ENCODE measurements at places on chromosomes 2 and 18.

GRCh38 chr2:15364561-15364960 lies 196.6 kb downstream of the NBAS start:
- DNase-seq: no peak

- no peak for DNase-seq
These were observed 217.1 kb upstream of the EPAS1 start for GRCh38 chr2:46079985-46080560.

GRCh38 chr18:22606563-22607283 lies 189.0 kb upstream of the CTAGE1 start:
- no peak for DNase-seq

- DNase-seq: peak; percentile 39
These were observed 89.2 kb downstream of the ZNF516 start for GRCh38 chr18:76405681-76406356.

DNA sequence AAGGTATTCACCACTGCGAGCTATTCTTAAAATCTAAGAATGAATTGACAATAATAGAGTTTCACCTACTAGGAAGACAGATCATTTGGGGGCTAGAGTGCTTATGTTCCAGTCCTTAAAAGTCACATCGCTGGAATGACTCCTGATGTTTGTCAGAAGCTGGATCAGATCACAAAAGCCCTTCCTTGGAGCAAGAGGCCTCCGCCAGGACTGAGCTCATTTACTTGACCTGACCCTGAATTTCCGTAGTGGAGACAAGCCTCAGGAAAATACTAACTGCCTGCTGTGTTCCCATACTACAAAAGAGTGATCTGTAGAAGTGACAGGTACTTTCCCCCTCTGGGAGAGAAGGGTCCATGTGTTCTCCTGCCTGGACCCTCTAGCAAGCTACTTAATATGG lies 483.9 kb downstream of the DPP10 start:
- no peak for DNase-seq

GRCh38 chr2:135245071-135245470 lies 193.0 kb downstream of the RAB3GAP1 start:
- no peak for DNase-seq

DNA sequence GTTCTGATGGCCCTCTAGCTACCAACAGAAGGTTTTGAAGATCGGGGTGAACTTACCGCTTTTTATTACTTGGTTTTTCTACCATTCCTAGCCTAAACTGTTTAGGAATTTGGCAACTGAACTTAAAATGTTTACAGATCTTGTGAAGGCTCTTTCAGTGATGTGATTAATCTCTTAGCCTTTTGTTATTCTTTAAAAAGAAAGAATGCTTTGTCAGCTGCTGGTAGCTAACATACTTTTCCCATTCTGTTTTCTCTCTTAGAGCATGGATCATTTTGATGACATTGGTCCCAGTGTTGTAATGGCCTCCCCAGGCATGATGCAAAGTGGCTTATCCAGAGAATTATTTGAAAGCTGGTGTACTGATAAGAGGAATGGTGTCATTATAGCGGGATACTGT lies 18.1 kb downstream of the CPSF3 start:
- no peak for DNase-seq

DNA sequence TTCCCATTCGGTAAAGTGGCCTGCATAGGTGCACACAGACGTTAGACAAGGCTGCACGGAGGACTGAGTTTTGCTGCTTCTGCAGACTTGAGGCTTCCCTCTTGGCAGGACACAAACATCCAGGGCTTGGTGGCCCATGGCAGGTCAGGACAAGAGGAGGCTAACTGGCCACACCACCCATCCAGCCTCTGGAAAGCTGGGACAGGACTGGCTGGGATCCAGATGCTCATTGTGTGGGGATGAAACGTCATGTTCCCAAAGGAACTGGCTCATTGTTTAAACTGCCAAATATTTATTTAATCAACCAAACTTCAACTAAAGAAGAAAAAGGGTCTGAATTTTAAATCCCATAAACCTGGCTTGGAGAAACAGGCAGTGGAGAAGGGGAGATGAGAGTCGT lies 239.1 kb upstream of the EPAS1 start:
- no peak for DNase-seq

GRCh38 chr2:156466739-156467405 lies 30.7 kb downstream of the GPD2 start:
- no peak for DNase-seq

GRCh38 chr2:28581312-28581711 lies 85.5 kb downstream of the PLB1 start:
- no peak for DNase-seq

GRCh38 chr2:196464311-196464710 lies 175.2 kb upstream of the CCDC150 start:
- DNase-seq: no peak

DNA sequence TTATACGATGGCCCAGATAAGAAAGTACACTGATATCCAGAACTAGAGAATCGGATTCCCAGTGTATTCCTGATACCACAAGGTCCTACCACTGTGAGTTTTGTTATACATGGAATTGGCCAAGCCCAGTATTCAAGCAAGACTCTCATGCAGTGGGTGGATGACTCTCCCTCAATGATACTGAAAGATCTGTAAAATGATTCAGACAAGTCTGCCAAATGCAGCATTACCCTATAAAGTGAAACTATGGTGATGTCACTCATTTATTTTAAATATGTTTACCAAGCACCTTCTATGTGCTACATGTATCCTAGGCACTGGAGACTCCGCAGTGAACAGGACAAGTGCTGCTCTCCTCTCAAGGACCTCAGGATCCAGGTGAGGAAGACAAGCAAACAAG lies 22.6 kb downstream of the MYO5B start:
- no peak for DNase-seq

- DNase-seq: no peak
These were observed 111.2 kb upstream of the ST6GAL2 start for GRCh38 chr2:106997204-106997603.

- DNase-seq: no peak
These were observed 2.3 kb downstream of the EML4 start for GRCh38 chr2:42171396-42171980.

- DNase-seq: no peak
These were observed 123.2 kb downstream of the SMAD7 start for GRCh38 chr18:48827291-48828193.

- no peak for DNase-seq
These were observed 56.1 kb downstream of the LCLAT1 start for GRCh38 chr2:30503007-30503694.

DNA sequence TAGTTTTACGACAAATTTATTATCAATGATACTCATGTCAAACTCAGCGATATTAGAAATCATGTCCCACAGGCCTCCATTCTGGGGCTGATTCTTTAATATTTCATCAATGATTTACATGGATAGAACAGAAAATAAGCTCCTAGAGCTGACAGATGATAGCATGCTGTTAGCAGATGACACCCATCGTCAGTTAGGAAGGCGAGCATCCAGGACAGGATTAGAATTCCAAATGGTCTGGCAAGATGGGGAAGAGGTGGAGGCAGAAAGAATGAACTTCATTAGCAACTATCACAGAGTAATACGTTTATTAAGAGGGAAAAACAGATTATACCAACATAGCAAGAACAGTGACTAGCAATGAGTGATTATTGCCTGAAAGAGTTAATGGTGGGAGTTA lies 46.2 kb upstream of the ACVR1 start:
- no peak for DNase-seq

DNA sequence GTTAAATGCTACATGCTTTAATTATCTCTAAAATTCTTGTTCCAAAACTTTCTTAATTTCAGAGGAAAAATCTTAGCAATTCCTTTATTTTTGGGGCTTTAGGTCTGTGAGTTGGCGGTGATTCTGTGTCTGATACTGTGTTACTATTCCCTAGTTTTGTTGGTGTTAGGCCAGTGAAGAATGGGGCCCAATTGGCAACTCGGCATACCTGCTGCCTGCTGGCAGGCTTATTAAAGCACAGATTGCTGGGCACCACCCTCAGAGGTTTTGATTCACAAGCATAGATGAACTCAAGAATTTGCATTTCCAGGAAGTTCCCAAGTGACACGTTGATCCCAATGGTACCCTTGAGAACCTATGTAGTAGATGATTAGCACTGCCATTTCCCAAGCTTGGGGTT lies 101.6 kb downstream of the OSBPL6 start:
- no peak for DNase-seq

GRCh38 chr2:190771726-190772125 lies 108.9 kb upstream of the GLS start:
- DNase-seq: no peak

- no peak for DNase-seq
These were observed 275.7 kb upstream of the ZNF804A start for GRCh38 chr2:184322615-184323014.

DNA sequence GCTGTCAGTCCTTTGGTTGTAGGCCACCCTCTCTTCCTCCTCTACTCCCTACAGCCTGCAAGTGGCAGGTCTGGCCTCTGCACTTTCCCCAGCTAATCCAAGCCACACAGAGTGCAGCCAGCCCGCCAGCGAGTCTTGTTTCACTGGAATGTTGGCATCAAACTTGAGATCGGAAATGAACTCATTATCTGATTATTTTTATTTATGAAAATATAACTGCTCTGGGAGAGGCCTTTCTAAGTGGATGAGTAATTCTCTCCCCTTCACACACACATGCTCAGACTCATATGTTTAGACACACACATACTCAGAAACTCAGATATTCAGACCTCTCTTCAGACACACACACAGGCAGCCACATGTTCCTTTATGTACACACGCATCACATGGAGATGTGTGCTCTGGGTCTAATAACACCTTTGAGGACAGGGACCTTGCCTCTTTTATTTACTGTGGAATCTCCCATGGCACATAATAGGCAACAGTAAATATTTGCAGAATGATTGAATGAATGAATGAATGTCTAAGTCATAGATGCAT lies 151.3 kb downstream of the ZFP36L2 start:
- DNase-seq: no peak

- no peak for DNase-seq
These were observed 58.9 kb upstream of the THUMPD2 start for GRCh38 chr2:39837856-39838453.

GRCh38 chr2:159497256-159497655 lies 119.1 kb downstream of the BAZ2B start:
- no peak for DNase-seq

DNA sequence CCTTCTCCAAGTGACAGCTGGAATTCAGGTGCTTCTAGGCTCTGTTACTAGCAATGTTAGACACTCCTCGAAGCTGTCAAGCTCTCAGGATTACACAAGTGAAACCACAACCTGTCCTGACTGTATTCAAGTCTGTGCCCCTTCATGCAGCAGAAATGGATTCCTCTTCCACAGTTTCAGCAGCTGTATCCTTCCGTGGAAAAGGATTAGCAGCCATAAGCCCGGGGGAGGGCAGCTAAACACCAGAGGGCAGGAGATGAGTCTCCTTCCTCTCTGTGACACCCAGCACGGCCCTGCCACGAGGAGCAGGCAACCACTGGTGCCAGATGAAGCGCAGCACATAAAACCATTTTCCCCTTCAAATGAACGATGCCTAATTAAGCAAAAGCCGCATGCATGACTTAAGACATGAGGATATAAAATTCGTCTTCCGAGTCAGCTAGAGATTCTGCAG lies 1.2 kb downstream of the ST3GAL5 start:
- no peak for DNase-seq

- DNase-seq: no peak
These were observed 21.2 kb downstream of the ALS2 start for GRCh38 chr2:201759567-201759966.

DNA sequence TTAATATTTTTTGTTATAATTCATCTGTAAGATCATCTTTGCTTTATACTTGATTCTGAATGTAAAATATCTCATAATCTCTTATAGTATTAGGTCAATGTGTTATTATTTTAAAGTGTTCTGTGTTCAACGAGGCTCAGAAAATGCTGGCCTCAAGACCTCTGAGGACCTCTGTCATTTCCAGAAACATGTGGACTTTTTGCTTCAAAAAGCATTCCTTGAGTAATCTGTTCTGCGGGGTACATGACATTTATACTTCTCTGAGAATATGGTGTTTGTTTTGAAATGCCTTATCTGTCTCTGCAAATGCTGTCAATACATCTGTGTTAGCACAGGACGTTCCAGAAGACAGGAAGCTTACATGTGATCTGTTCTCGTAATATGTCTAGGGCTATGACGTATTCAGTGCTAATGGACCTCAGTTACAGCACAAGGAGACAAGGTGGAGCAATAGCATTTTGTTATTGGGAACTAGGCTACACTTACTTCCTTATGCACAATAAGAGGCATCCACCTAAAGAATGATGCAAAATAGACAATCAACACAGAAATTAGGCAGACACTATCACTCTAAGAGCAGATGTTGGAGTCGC lies 37.6 kb upstream of the IL1RL1 start:
- DNase-seq: no peak

GRCh38 chr18:56139792-56140254 lies 498.6 kb downstream of the TXNL1 start:
- no peak for DNase-seq

GRCh38 chr2:4047961-4048891 lies 344.9 kb downstream of the DCDC2C start:
- DNase-seq: peak; percentile 10

GRCh38 chr2:151902829-151903228 lies 74.6 kb upstream of the ARL5A start:
- no peak for DNase-seq

GRCh38 chr2:5077479-5078089 lies 614.6 kb upstream of the SOX11 start:
- DNase-seq: no peak

GRCh38 chr2:28526527-28527132 lies 30.8 kb downstream of the PLB1 start:
- no peak for DNase-seq

DNA sequence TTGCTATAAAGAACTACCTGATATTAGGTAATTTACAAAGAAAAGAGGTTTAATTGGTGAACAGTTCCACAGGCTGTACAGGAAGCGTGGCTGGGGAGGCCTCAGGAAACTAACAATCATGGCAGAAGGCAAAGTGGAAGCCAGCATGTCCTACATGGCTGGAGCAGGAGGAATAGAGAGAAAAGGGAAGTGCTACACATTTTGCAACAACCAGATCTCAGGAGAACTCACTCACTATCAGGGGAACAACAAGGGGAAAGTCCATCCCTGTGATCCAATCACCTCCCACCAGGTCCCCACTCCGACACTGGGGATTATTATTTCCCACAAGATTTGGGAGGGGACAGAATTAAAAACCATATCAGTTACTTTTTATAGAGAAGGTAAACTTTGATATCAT lies 273.5 kb upstream of the MMADHC start:
- no peak for DNase-seq

DNA sequence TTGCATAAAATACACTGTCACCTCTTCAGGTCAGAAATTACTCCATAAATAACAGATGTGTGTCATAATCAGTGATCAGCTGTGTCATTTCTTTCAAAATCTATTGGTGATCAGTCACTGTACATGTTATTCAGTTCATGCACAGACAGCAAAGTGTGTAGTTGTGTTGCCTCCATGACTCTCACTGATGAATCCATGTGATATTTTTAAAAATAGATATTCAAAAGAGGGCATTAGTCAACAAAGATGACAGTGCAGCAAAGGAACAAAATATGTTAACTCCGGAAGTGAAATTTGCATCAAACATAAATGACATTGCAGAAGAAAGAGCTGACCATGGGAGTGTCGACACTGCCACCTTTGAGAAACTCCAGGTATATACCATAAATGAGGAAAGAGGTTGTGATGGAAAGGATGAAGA lies 17.1 kb upstream of the MCM6 start:
- DNase-seq: no peak

Data from stimulated activated CD8-positive, alpha-beta memory T cell treated with anti-CD3 and anti-CD28 coated beads, Interleukin-15, amount 100 ng/mL, for 48 hours (primary cell).